ENCODE measurements at places on chromosomes 3 and 15.

DNA sequence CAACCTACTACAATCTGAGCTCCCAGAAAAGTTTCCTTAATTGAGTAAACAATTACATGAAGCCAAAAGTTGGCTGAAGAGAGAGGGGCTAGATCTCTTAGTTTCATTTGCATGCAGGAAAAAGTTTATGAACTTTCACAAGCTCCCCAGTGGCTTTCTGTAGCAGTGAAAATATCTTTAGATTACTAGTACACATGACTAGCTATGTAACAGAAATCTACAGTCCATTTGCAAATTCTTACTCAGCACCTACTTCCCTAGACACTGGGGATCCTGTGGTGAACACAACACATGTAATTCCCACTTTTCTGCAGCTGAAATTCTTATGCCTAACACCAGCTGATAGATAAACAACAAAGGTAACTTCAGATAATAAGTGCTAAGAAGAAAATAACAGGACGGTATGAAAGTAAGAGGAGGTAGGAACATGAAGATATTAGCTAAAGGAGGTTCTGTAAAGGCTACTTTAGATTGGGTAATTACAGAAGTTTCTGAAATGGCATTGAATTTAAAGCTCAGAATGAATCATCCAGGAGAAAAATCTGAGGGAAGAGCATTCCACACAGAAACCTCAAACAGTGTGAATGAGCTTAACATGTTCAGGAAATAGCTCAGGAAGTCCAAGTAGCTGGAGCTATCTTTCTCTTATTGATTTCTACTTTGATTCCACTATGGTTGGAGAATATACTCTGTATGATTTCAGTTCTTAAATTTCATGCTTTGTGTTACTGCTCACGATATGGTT, 204.8 kb downstream of the MAGI1 start:
- no peak for DNase-seq

GRCh38 chr3:101124125-101124524, 130.9 kb upstream of the ABI3BP start:
- DNase-seq: no peak

DNA sequence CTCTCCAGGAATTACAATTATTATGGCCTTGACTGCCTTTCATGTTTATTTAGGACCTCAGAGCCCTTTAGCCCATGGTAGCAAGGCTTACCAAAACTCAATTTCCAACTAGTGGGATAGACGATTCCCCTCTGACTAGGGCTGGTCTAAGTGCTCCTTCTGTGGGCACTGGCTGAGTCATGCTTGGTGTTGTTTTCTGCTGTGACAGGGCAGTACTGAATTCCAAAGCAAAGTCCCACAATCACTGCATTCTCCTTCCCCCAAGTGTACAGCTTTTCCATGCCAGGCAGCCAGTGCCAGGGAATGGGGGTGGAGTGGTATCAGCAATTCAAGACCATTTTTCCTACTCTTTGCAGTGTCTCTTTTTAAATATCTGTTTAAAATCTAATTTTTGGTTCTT, 509.0 kb upstream of the NECTIN3 start:
- no peak for DNase-seq

DNA sequence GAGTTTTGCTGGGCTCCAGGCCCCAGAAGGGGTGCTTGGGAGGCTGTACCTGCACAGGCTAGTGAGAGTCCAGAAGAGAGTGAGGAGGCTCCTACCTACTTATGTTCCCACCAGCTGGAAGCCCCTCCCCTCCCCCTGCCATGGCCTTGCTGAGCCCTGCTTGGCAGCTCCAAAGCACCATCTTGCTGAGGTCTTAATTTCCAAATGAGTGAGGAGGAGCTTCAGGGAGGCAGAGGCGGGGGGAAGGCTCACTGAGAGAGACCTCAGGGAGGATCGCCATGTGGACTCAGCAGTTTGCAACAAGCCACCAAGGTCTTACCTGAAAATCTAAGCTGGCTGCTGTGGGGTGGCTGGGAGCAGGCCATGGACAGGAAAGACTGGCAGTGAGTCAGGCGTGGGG, 8.7 kb upstream of the CACNA2D2 start:
- DNase-seq: no peak

DNA sequence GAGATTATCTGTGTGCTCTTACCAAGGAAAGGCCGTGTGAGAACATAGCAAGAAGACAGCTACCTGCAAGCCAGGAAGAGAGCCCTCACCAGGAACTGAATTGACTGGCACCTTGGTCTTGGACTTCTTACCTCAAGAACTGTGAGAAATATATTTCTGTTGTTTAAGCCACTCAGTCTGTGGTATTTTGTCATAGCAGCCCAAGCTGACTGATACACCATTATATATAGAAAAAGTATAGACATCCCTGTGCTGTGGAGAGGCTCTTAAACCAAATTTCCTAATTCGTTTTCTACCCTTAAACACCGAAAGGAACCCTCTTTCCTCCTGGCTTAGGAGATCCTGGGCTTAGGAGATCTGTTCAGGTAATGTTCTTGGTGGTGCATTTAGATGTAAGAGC, 44.8 kb downstream of the CGNL1 start:
- DNase-seq: no peak

GRCh38 chr3:197541756-197542539, 13.8 kb downstream of the BDH1 start:
- no peak for DNase-seq

DNA sequence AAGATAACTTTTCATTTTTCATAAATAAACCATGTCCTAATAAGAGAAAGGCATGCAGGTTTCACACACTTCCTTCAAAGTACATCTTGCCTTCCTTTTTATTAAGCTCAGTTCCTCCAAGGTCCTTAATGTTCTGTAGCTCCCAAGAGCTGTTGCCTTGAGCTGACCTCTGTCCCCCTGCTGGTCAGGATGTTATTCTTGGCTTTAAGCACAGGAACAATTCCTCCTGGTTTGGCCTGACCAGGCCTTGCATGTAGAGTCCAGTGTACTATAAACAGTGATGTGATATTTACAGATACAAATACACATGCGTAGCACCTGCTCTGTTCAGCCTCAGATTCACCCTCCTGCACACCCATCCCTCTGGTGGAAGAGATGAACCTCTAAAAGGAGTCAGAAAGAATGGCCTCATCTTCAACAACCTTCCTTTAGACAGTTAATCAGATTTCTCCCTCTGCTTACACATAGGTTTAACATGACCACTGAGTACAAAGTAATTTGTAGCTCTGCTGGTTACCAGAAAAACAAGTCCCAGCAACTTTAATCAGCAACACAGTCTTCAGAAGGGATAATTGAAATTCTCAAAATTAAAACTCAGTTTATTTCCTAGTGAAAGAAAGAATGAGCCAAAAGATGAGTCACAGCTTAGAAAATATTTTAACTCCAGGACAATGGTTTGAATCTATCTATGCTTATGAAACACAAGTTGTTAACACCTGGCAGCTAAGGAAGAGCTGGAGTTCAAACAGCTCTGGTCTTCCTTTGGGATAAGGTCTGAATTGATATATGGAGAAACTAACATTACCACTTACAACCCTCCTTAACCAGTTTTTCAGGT, 46.5 kb downstream of the PTPN9 start:
- no peak for DNase-seq

Data from CD4-positive, alpha-beta T cell treated with Interferon gamma for 1 hour (primary cell).